ENCODE measurements at places on chromosomes 16 and 17.

- DNase-seq, result no peak
- no peaks in the 10 kb centered on the region for H3K27me3 ChIP-seq
- H3K4me1 ChIP-seq, result no peaks in the 10 kb centered on the region
- no peaks in the 10 kb centered on the region for H3K36me3 ChIP-seq
Measured at GRCh38 chr17:11601661-11602060, 3.4 kb downstream of the DNAH9 start.

GRCh38 chr17:75899353-75899752, 2.6 kb upstream of the TRIM65 start:
- H3K4me1 ChIP-seq, result peaks cover 8% of the 10 kb centered on the region
- no peak for DNase-seq
- no peak overlapping the region for H3K27ac ChIP-seq
- H3K36me3 ChIP-seq, result no peaks in the 10 kb centered on the region

- DNase-seq, result no peak
- H3K4me3 ChIP-seq, result no peak overlapping the region
- peaks cover 9% of the 10 kb centered on the region for H3K4me1 ChIP-seq
Measured at GRCh38 chr17:2263183-2264066, 40.2 kb downstream of the SMG6 start.

DNA sequence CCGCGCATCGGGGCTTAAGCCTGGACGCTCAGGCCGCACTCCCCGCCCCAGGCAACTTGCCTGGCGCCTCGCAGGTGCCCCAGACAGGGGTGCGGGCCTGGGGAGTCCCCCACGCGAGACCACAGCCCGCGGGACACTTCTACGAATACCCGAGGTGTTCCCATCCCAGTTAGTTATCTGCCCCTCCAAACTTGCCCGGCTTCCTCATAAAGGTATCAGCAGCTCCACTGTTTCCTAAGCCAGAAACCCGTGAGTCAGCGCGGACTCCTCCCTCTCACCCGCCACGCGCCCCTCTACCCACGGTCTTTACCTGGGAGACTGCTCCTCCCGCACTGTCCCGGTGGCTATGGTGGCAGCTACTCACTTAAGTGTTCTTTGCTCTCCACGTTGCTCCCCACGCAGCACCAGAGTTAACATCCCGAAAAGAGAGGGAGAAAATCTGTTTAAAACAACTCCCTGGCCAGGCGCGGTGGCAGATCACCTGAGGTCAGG, 1.0 kb upstream of the CREBBP start:
- no peaks in the 10 kb centered on the region for H3K27me3 ChIP-seq
- peak overlapping the region; percentile 99 for H3K4me3 ChIP-seq
- H3K4me1 ChIP-seq, result peaks cover 10% of the 10 kb centered on the region
- no peak for DNase-seq
- no peak overlapping the region for H3K27ac ChIP-seq
- H3K36me3 ChIP-seq, result no peaks in the 10 kb centered on the region

DNA sequence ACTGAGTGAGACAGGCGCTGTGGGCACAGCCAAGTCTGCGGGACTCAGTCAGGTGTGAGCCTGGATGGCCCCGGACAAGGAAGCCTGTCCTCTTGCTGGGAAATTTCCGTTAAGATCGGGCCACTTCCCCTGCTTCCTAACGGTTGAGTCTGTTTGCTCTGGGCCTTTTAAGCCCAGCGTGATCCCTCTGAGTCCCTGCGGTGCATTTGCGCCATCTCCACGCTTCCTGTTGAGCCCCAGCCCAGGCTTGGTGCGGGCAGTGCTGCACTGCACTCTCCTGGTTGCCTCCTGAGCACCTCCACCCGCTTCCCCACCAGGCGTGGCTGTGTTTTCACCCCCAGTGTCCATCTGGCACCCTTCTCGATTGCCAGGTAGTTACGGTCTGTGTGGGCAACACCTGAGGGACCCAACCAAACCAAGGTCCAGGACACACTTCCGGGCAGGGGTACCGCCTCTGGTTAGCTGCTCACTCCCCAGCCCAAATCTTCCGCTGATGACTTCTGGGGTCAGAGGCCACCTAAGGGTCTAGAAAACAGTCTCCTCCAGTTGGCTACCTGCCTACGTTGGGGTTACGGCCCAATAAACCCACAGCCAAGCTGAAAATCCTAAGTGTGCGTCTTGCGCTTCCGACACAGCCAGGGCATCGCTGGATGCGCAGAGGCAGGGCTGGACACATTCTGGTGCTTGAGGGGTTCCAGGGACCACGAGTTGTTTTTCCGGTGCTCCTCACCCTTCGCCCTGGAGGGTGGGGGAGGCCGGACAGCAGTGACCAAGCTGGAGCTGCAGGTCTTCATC, 1.4 kb upstream of the SLC25A10 start:
- no peak overlapping the region for H3K4me3 ChIP-seq
- no peak overlapping the region for H3K27ac ChIP-seq
- H3K27me3 ChIP-seq, result no peaks in the 10 kb centered on the region
- no peaks in the 10 kb centered on the region for H3K36me3 ChIP-seq

GRCh38 chr16:69706256-69706974, 19.9 kb downstream of the NQO1 start:
- H3K4me3 ChIP-seq, result no peak overlapping the region
- H3K4me1 ChIP-seq, result no peaks in the 10 kb centered on the region
- no peaks in the 10 kb centered on the region for H3K36me3 ChIP-seq

DNA sequence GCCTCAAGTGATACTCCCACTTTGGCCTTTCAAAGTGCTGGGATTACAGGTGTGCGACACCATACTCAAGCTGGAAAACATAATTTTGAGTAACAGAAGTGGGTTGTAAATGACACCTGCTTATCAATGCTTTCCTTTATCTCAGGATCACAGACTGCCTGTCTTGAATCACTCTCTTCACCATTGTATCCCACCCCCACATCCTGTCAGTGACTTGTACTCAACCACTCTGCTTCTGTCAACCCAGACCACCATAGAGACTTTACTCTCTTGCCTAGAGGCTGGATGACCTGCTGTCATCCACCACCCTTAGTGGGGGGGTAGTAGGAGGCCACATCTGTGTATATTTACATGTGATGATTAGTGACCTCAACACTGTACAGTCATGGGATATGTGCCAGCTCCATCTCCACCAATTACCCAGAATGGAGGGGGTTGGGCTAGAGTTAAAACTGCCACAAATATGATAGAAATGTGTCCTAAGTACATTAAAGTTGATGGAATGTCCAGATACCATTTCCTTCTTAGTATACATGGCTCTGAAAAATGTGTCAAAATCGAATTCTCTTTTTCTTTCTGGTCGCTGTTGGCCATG, 338.7 kb downstream of the GRIN2A start:
- H3K27me3 ChIP-seq, result no peaks in the 10 kb centered on the region
- no peak overlapping the region for H3K27ac ChIP-seq
- no peak overlapping the region for H3K4me3 ChIP-seq
- H3K36me3 ChIP-seq, result no peaks in the 10 kb centered on the region

DNA sequence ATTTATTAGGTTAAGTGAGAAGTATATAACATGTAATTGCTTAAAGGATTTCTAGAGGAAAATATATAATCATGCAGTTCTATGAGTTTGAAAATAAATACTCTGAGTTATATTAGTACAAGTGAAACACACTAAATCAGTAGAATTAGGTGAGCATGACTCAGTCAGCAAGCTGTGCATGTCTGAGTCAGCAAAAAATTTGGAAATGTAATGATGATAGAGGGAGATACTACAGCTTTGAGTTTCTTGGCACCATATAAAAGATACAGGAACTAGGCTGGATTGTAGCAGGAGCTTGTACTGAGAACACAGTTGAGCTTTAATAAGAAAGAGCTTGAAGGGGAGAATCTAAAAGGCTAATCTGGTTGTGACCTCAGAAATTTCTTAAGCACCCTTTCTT, 1224.6 kb downstream of the CDH8 start:
- no peak for DNase-seq
- H3K27ac ChIP-seq, result no peak overlapping the region
- H3K27me3 ChIP-seq, result no peaks in the 10 kb centered on the region
- no peaks in the 10 kb centered on the region for H3K4me1 ChIP-seq
- no peaks in the 10 kb centered on the region for H3K36me3 ChIP-seq

Measured in ovary (tissue), 10 donors.